Frontal cortex (tissue), 4 donors: ENCODE measurements at places on chromosomes 16 and 17.
A peak's percentile ranks its signal among the peaks of the same experiment; 100 is the strongest.

DNA sequence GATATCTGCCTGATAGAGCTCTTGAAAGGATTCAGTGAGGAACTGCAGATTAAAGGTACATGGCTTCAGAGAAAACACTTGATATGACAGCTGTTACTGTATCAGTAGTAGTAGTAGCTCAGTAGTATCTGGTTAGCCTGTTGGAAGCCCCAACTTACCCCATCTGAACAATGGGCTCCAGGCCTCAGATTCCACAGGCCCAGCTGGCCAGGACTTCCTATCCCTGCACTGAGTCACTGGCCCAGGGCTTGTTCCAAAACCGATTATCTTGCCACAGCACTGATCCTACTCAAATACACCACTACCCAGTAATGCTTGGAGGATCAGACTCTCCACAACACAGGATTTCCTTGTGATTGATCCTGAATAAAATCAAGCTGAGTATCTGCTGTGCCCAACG is 32.6 kb downstream of the DCUN1D3 start:
- no peak for DNase-seq

DNA sequence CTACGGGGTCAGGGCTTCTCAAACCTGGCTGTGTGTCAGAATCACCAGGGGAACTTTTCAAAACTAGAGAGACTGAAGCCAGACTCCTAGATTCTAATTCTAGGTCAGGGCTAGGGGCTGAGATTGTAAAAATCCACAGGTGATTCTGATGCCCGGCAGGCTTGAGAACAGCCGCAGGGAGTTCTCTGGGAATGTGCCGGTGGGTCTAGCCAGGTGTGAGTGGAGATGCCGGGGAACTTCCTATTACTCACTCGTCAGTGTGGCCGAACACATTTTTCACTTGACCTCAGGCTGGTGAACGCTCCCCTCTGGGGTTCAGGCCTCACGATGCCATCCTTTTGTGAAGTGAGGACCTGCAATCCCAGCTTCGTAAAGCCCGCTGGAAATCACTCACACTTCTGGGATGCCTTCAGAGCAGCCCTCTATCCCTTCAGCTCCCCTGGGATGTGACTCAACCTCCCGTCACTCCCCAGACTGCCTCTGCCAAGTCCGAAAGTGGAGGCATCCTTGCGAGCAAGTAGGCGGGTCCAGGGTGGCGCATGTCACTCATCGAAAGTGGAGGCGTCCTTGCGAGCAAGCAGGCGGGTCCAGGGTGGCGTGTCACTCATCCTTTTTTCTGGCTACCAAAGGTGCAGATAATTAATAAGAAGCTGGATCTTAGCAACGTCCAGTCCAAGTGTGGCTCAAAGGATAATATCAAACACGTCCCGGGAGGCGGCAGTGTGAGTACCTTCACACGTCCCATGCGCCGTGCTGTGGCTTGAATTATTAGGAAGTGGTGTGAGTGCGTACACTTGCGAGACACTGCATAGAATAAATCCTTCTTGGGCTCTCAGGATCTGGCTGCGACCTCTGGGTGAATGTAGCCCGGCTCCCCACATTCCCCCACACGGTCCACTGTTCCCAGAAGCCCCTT is 10.9 kb downstream of the STH start:
- DNase-seq, result no peak

- no peak for DNase-seq
Observed at GRCh38 chr17:10471858-10472257, 2.5 kb upstream of the MYH4 start.

- DNase-seq, result no peak
Observed at GRCh38 chr16:49921791-49922456, 66.0 kb upstream of the ZNF423 start.

DNA sequence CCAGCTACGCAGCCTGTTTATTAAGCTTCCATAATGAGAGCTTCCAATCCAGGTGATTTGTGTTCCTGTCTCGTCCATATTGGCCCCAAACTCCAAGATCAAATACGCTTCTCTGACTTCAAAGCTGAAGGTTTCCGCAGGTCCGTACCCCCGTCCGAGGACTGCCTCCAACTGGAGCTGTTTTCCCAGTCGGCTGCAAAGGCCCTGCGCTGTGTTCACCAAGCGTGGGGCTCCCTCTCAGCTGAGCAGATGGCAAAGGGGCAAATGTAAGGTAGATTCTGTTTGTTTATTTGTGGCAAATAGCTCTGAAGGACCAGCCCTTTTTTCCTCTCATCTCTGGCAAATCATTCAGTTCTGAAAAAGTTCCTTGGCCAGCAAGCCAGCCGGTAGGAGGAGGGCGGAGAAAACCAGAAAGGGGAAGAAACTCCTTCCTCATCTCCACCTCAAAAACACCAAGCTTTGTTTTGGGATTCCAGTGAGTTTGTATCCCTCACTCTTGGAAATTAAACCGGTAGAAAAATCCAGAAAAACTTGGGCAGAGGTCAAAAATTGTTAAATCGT is 35.2 kb downstream of the NXN start:
- DNase-seq, result no peak

GRCh38 chr16:57092786-57093411 is 516 bp downstream of the CPNE2 start:
- peak; percentile 66 for DNase-seq

GRCh38 chr16:22220069-22220440 is 14.0 kb downstream of the EEF2K start:
- DNase-seq, result no peak

DNA sequence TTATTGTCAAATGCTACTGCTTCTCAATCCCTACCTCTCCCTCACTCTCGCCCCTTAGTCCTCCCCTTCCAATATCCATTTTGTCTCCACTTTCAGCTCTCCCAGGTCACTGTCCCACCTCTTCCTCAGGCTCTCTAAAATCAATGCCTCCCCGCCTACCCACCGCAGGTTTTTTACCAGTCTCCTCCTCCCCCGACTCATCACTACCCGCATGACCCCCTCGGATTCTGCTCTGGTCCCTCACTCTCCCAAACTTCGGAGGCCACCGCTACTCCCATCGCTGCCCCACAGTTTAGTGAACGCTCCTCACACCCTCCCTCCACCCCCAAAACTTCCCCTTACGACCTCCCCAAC is 513 bp downstream of the CRLF3 start:
- peak; percentile 35 for DNase-seq

DNA sequence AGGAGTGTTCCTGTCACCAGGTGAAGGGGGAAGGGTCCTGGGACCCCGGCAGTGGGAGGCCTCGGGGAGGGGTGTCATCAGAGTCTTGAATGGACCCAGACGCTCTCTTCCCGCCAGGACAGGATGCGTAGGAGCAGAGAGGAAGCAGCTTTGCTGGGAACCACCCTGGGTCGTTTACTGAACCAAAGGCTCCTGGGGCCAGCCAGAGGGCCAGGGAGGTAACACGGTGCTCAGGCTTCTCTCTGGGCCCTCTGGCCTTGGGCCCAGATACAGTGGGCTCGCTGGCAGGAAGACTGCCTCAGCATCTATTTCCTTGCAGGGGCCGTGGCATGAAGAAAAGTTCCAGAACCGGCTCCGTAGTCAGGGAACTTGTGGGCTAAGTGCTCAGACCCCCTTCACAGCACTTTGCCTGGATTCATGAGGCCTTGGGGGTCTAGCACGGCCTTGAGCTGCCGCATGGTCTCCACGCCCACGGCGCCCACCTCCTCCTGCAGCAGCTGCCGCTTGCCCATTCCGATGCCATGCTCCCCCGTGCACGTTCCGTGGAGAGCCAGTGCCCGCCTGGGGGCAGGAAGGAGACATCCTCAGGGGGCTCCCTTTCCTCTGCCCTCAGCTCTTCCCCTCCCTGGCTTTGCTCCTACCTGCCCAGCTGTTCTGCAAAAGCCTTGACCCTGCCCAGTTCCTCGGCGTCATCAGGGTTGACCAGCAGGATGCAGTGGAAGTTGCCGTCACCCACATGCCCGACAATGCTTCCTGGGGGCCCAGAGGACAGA is 4.4 kb downstream of the LDHD start:
- DNase-seq, result no peak

- no peak for DNase-seq
Observed at GRCh38 chr17:17645961-17646360, 35.3 kb upstream of the RAI1 start.

DNA sequence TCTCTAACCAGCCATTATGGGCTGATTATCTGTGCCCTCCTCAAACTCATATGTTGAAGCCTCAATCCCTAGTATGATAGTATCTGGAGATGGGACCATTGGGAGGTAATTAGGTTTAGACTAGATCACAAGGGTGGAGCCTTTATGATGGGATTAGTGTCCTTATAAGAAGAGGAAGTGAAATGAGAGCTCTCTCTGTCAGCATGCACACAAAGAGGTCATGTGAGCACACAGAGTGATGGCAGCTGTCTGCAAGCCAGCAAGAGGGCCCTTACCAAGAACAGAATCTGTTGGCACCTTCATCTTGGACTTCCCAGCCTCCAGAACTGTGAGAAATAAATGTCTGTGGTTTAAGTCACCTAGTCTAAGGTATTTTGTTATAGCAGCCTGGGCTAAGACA is 101.9 kb downstream of the PCTP start:
- DNase-seq, result no peak

DNA sequence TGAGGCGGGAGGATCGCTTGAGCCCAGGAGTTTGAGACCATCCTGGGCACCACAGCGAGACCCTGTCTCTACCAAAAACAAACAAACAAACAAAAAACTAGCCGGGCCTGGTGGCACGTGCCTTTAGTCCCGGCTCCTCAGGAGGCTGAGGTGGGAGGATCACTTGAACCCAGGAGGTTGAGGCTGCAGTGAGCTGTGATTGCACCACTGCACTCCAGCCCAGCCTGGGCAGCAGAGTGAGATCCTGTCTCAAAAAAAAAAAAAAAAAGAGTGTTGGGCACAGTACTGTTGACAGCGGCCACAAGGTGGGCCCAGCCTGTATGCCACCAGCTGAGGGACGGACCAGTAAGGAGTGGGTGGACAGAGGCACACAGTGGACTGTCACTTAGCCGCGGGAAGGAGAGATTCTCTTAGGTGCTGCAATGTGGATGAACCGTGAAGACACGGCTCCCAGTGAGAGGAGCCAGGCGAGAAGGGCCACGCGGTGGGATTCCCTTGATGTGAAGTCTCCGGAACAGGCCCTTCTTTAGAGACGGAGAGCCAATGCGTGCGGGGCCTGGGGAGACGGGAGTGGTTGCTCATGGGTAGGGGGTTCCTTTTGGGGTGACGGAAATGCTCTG is 31.1 kb downstream of the GSE1 start:
- no peak for DNase-seq

DNA sequence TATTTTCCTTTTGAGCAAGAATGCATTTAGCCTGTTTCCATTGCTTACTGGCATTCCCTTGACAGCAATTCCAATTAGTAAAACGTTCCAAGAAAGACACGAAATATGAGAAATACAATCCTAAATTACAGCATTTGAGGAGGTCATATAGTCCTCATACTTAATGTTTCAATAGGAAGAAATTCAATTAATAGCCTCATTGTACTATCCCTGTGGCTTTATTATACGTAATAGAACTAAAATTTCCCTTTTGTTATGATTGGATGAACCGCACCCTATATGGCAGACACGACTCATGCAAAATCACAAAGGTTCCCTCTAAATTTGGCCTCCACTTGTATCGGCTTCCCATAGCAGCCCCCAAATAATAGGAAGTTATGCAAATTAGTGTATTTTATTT is 291.7 kb downstream of the CEP112 start:
- no peak for DNase-seq

DNA sequence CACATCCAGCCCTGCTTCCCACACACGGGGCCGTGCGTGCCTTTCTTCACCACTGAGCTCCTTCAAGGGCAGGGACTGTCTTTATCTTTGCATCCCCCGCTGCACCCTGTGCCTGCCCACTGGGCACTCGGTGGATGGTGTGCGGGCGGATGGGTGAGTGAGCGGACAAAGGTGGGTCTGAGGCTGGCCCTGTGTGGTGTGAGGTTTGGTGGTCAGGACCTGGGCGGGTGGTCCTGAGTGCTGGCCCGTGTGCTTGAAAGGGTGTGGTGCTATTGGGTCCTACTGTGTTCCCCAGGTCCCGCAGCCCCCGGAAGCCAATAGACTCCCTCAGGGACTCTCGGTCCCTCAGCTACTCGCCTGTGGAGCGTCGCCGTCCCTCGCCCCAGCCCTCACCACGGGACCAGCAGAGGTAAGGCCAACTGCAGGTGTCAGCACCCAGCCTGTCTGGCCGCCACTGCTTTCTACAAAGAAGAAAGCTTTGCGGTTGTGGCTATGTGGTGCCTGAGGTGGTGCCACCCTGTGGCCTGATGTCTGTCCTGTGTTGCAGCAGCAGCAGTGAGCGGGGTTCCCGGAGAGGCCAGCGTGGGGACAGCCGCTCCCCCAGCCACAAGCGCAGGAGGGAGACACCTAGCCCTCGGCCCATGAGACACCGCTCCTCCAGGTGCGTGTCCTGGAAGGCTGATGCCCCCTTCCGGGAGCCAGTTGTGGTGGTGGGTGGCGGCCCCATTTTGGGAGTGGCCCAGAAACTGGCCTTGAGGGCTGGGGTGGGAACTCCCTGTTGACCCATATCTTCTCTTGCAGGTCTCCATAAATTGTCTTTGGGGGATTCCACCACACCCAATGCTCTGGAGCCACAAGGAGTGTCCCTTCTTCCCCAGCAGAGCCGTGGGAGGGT is 6.8 kb downstream of the ELOB start:
- no peak for DNase-seq

DNA sequence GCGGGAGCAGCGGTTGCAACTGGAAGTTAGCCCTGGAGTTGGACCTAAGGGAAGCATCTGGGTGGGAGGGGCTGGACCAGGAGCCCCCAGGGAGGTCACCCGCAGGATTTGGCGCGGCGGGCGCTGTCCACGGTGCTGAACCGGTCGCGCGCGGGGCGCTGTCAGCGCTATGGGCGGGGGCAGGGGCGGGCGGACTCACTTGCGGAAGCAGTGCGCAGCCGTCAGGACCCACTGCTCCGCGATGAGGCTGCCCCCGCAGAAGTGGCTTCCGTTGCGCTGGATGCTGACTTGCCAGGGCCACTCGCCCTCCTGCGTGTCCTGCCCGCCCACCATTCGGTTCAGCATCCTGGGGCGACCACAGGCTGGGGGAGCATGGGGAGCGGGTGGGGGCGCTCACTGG is 4.5 kb downstream of the PRSS27 start:
- peak; percentile 73 for DNase-seq

GRCh38 chr16:29993903-29994599 is 1.4 kb downstream of the HIRIP3 start:
- DNase-seq, result no peak

GRCh38 chr16:11596572-11597226 is 10.0 kb upstream of the LITAF start:
- no peak for DNase-seq

GRCh38 chr16:57112403-57113041 is 20.1 kb downstream of the CPNE2 start:
- DNase-seq, result peak; percentile 43
